ENCODE measurements at places on chromosomes 12 and 14. TPM values are rescaled to one million over a fixed set of nuclear protein-coding genes. Genes with fewer than 3 reads are reported as not detected.

- H3K4me1 ChIP-seq: peaks cover 21% of the 10 kb centered on the region
- H3K27ac ChIP-seq: peak within 1 kb of the TSS; percentile 91
- H3K36me3 ChIP-seq: peaks cover 29% of the 10 kb centered on the region
- H3K27me3 ChIP-seq: no peaks in the 10 kb centered on the region
These were observed at the start of gene EEF1AKMT3 for GRCh38 chr12:57772429-57773322. TSS of gene EEF1AKMT3 (plus strand) at chr12:57772614. CDS start at chr12:57772725, 111 bp downstream.

- no peaks in the 10 kb centered on the region for H3K27me3 ChIP-seq
- H3K4me3 ChIP-seq: no peak overlapping the region
- H3K4me1 ChIP-seq: peaks cover 5% of the 10 kb centered on the region
- DNase-seq: no peak
These were observed 347.8 kb downstream of the PRKD1 start for GRCh38 chr14:29579838-29580237.

DNA sequence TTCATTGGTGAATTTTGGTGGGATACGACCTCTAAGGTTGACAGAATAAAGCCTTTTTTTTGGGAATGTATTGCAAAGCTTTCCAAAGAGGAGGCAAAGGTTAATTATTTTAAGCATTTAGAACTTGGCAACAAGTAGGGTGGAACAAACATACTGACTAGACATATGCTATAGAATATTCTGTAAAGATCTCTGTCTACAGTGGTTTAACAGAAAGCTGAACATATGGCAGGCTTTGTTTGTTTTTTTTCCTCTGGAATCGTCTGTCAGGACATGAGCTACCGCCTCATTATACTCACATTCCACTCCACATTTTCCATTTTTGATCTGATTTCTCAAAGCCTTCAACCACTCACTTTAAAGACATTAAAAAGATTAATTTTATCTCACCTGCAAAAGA lies 153.4 kb upstream of the PELI2 start:
- H3K27me3 ChIP-seq: no peaks in the 10 kb centered on the region
- no peak overlapping the region for H3K4me3 ChIP-seq
- DNase-seq: no peak
- no peaks in the 10 kb centered on the region for H3K36me3 ChIP-seq
- H3K4me1 ChIP-seq: no peaks in the 10 kb centered on the region

- no peak overlapping the region for H3K4me3 ChIP-seq
- no peak for DNase-seq
- H3K4me1 ChIP-seq: no peaks in the 10 kb centered on the region
- H3K36me3 ChIP-seq: no peaks in the 10 kb centered on the region
- H3K27ac ChIP-seq: no peak overlapping the region
- no peaks in the 10 kb centered on the region for H3K27me3 ChIP-seq
These were observed 668.1 kb downstream of the MED13L start for GRCh38 chr12:115609347-115609746.

- no peak overlapping the region for H3K27ac ChIP-seq
- DNase-seq: no peak
- H3K27me3 ChIP-seq: no peaks in the 10 kb centered on the region
- no peak overlapping the region for H3K4me3 ChIP-seq
- no peaks in the 10 kb centered on the region for H3K36me3 ChIP-seq
- H3K4me1 ChIP-seq: no peaks in the 10 kb centered on the region
These were observed 228.3 kb downstream of the TMEM132D start for GRCh38 chr12:129675496-129675895.

The EIF4B gene
- 453 TPM for total RNA-seq

The STON2 gene
- 34.3 TPM for total RNA-seq

DNA sequence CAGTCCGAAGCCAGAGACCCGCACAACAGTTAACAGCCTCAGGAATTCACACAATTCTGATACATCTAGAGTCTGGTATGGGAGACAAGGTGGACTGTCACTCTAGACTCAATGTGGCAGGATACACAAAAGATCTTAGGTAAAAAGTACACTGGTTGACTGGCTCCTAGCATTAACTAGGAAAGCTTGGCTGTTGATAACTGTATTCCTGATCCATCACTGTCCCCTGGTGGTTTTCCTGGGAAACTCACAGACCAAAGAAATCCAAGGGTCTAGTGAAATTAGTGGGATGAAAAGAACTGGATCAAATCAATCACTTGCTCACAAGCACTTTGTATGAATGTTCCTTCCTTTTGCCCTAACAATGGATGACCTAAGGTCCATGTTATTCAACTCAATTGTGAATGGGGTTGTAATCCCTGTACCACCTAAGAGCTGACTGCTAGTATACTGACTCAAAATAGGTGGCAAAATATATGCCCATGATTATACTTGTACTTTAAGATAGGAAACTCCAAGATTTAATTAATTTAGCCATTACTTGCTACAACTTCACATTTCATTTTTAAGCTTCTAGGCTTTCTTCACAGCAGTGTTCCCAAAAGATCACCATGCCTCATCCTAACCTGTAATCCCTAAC lies 14.0 kb downstream of the NPC2 start:
- no peak overlapping the region for H3K27ac ChIP-seq
- H3K4me1 ChIP-seq: no peaks in the 10 kb centered on the region
- H3K36me3 ChIP-seq: peaks cover 94% of the 10 kb centered on the region
- H3K4me3 ChIP-seq: no peak overlapping the region
- H3K27me3 ChIP-seq: no peaks in the 10 kb centered on the region

- DNase-seq: no peak
- H3K27me3 ChIP-seq: no peaks in the 10 kb centered on the region
- no peak overlapping the region for H3K27ac ChIP-seq
- no peaks in the 10 kb centered on the region for H3K36me3 ChIP-seq
These were observed 16.3 kb upstream of the HIF1A start for GRCh38 chr14:61678975-61679374.

- H3K27me3 ChIP-seq: no peaks in the 10 kb centered on the region
- no peaks in the 10 kb centered on the region for H3K36me3 ChIP-seq
- H3K4me1 ChIP-seq: peaks cover 66% of the 10 kb centered on the region
- no peak for DNase-seq
- no peak overlapping the region for H3K4me3 ChIP-seq
These were observed 78.3 kb downstream of the MED13L start for GRCh38 chr12:116199160-116199706.

The BEST3 gene
- total RNA-seq: not detected

The COX14 gene
- 68.0 TPM for total RNA-seq
